Activated CD4-positive, alpha-beta memory T cell treated with anti-CD3 and anti-CD28 coated beads, Interleukin-2, amount 10 ng/mL, durations not matched to agents 7 days and 5 days (primary cell): ENCODE measurements at places on chromosomes 16 and 17. TPM values are rescaled to one million over a fixed set of nuclear protein-coding genes. Genes with fewer than 3 reads are reported as not detected.

RAP1GAP2 gene
- total RNA-seq = 39.8 TPM

GRCh38 chr16:12062343-12063003 lies 85.9 kb downstream of the SNX29 start:
- no peak for DNase-seq

TMEM88 gene
- 0.78 TPM for total RNA-seq

TP53TG3C gene
- total RNA-seq = not detected

HS3ST3A1 gene
- 2.8 TPM for total RNA-seq

DNA sequence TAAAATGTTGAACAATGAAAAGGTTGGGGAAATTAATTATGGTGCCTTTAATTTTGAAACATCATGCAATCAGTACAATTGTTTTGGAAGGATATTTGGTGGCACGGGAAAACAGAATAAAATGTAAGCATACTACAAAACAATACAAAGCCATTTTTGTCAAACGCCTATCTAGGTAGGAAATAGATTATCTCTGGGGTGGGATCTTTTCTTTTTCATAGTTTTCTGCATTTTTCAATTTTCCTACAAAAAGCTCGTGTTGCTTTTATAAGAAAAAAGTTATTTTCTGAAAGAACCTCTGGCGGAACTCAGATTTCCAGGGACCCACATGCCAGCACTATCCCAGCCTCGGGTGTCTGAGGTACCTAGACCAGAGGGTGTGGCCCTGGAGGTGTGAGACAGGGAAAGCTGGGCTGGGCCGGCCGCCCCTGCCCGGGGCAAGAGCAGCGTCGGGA lies 961 bp upstream of the MAP3K3 start:
- DNase-seq = no peak

OTOP3 gene
- total RNA-seq = not detected

GRCh38 chr17:68169840-68170239 lies 78.0 kb upstream of the AMZ2 start:
- no peak for DNase-seq

DNA sequence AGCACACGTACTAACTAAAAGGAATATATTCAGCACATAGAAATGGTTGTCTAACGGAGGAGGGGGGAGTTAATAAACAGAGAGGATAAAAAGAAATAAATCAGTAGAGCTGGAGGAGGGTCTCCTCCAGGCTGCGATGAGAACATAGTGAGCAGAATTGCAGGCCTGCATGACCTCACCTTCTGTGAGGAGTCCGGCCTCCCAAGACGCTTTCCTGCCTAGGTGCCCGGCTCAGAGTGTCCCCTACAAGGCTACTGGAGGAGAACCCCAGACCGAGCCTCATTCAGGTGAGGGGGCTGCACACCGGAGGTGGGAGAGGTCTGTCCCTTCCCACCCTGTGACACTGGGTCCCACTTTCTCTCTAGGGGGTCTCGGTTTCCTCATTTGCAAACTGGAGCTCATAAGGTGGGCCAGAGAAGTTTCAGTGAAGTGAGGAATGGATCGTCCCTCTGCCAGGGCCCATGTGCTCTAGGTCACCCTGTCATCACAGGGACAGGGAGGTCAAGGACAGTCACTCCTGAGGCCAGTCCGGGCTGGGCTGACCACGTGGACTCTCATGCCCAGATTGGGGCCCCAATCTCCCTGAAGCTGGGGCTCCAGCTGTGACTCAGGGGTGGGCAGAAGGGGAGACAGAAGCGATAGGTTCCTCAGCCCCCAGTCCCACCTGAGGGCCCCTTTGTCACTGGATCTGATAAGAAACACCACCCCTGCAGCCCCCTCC lies 3.3 kb upstream of the HBM start:
- DNase-seq = no peak

GRCh38 chr17:32584792-32585191 lies 98.0 kb downstream of the CDK5R1 start:
- DNase-seq = no peak

DNA sequence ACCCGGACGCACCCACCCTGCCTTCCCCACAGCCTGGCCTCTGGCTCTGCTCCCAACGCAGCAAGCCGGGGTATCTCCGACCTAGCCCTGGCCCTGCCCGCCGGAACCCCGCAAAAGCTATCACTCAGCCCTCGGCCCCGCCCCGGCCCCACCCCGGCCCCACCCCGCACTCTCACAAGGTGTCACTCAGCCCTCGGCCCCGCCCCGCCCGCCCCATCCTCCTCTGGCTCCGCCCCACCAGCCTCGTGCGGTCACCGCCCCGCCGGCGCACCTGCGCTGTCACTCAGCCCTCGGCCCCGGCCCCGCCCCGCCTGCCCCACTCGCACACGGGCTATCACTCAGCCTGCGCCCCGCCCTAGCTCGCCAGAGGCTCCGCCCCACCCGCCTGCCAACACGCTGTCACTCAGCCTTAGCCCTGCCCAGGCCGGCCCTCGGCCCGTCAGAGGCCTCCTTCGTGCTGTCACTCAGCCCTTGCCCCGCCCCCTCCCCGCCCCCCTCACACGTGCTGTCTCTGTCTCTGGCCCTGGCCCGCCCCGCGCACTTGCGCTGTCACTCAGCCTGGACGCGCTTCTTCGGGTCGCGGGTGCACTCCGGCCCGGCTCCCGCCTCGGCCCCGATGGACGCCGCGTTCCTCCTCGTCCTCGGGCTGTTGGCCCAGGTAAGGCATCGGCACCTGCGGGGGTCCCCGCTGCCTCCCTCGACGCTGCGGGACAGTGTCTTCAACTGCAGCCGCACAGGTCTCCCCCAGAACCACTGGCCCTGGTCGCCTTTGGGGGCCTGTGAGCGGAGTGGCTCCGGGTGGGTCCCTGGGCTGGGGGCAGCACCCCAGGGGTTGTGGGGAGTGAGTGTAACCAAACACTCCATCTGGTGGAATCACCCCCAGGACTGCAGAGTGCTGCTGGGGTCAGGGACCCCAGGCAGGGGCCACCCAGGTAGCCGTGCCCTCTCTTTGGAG lies at the start of gene CDH15:
Gene CDH15, plus strand, starts transcription at position 533 of the 955 bp plus-strand sequence. Its CDS starts 84 bp downstream, at position 617.
- DNase-seq = peak; percentile 95

DNA sequence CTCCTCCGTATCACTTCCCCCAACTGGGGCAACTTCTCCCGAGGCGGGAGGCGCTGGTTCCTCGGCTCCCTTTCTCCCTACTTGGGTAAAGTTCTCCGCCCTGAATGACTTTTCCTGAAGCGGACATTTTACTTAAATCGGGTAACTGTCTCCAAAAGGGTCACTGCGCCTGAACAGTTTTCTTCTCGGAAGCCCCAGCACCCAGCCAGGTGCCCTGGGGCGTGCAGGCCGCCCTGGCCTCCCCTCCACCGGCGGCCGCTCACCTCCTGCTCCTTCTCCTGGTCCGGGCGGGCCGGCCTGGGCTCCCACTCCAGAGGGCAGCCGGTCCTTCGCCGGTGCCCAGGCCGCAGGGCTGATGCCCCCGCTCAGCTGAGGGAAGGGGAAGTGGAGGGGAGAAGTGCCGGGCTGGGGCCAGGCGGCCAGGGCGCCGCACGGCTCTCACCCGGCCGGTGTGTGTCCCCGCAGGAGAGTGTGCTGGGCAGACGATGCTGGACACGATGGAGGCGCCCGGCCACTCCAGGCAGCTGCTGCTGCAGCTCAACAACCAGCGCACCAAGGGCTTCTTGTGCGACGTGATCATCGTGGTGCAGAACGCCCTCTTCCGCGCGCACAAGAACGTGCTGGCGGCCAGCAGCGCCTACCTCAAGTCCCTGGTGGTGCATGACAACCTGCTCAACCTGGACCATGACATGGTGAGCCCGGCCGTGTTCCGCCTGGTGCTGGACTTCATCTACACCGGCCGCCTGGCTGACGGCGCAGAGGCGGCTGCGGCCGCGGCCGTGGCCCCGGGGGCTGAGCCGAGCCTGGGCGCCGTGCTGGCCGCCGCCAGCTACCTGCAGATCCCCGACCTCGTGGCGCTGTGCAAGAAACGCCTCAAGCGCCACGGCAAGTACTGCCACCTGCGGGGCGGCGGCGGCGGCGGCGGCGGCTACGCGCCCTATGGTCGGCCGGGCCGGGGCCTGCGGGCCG lies 1.6 kb downstream of the HIC1 start:
- peak; percentile 69 for DNase-seq

DNA sequence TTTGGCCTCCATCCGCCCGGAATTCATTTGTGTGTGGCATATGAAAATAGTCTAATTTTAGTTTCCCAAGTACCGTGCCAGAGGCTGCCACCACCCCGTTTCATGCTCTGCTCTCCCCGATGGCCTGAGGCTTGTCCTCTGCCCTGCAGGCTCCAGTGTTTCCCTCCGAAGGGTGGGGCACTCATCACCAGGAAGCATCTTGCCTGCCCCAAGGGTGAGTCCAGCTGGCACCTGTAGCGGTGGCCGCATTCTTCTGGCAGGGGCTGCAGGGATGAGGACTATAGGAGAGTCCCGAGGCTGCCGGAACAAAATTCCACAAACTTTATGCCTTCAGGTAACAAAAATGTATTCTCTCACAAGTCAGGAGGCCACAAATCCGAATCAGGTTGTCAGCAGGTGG lies 23.1 kb upstream of the CMIP start:
- no peak for DNase-seq

GRCh38 chr16:47363761-47364160 lies 97.1 kb downstream of the ITFG1 start:
- DNase-seq = no peak

TACO1 gene
- total RNA-seq = 27.9 TPM

HOXB2 gene
- total RNA-seq = 20.3 TPM

SLC52A1 gene
- total RNA-seq = 0.65 TPM

DNA sequence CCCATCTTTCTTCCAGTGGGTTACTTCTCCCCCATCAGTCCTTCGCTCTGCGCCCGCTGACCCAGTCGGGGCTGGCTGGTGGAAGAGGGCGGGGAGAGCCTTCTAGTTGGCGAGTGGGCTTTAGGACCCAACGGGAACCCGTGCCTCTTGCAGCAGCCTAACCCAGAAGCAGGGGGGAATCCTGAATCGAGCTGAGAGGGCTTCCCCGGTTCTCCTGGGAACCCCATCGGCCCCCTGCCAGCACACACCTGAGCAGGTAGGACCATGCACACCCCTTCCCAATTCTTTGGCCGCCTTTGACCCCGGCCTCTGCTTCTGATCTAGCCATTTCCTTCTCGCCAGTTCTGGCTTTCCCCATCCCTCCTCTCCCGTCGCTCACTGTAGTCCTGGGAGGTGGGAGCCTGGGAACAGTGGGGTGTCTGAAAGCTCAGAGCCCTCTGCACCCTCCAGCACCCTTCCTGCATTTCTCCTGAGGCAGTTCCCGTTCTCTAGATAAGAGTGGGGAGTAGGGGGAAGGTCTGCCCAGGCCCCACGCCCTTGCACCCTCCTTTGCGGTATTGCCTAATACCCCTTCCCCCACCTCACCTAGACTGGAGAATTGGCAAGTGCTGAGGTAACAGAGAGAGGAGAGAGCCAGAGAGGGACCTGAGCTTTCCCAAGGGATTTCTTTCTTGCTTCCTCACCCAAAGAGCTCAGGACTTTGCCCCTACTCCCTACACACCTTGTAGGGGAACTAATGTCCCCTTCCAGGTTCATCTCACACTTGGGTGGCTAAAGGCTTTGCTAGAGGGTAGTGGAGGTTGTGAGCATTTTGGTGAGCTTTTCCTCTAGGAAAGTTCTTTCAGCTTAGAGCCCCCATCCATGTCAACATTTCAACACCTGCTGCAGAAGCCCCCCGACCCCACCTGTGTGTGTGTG lies at the start of gene RARA:
Gene RARA, plus strand, starts transcription at position 150 of the 918 bp plus-strand sequence. CDS start 22,039 bp downstream, outside the sequence.
- peak; percentile 16 for DNase-seq

HSD11B2 gene
- total RNA-seq = not detected
